ENCODE measurements at places on chromosomes 2 and 18.

GRCh38 chr2:98805412-98806171 lies 74.7 kb upstream of the MGAT4A start:
- no peak for DNase-seq

DNA sequence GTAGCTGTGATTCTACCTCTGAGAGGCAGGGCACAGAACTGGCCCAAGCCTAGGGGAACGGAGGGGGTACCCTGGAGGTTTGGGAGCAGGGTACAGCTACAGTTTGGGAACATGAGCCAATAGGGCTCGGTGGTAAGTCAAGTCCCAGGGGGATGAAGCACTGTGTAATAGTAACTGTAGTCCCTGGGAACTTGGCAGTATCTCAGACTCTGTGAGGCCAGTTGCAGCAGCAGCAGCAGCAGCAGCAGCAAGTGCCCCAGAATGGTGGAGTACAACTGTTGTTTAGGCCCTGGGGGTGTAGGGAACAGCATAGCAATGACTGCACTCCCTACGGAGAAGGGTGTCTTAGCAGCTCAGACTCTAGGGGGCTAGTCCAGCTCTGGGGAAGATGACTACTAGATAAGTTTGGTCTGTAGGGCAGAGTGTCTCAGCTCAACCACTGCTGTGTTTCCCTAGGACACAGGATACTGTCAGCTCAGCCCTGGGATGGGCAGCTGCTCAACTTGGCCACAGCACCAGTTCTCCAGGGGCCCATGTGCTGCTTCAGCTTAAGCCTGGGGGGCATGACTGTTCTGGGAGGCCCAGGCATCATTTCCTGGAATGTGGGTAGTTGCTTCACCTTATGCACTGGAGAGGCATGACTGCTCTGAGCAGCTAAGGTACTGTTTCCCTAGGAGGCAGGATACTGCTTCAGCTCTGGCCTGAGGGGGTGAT lies 20.5 kb downstream of the CARF start:
- DNase-seq: no peak

GRCh38 chr18:46169464-46169941 lies 65.3 kb downstream of the HAUS1 start:
- no peak for DNase-seq

DNA sequence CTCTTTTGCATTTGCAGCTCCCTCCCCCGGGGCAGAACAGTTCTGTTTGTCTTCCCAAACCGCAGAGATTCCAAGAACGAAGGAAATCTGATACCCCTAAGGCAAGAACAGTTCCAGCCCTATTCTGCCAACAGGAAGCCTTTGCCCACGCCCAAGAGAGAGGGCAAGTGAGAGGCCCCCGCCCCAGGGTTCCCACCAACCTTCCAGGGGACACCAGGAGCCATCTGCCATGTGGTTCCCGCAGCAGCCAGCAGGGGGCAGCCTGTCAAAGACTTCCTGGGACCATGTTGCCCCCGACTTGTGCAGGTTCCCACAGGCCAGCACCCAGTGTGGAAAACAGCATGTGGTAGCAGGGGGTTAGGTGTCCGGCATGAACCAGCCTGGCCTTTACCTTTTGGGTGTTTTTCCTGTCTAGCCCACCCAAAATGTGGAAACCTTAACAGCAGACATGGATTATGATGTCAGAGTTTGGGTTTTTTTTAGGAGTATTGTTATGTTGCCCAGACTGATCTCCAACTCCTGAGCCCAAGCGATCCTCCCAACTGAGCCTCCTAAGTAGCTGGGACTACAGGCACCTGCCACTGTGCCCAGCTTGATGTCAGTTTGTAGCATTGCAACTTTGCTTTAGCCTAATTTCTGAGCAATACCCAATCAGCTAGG lies 21.7 kb upstream of the EFHD1 start:
- DNase-seq: peak; percentile 70

GRCh38 chr2:45777996-45778719 lies 126.7 kb downstream of the PRKCE start:
- no peak for DNase-seq

DNA sequence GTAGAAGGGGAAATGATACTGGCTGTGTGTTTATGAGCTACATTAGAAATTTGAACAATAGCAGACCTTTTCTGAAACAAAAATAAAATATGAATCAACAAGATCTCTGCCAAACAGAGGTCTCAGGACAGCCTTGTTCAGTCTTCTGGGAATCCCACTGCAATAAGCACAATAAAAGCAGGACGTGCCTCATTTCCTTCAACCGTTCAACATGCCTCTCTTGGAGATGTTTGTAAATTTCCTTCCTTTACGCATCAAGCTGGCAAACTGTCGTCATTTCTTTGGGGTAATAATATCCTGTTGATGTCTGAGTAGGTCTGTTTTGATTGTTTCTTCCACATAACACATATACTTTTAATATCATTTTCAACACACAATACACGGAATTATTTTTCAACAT lies 77.2 kb downstream of the TCF4 start:
- no peak for DNase-seq

- DNase-seq: peak; percentile 73
These were observed 18.3 kb upstream of the ARHGAP15 start for GRCh38 chr2:143110758-143111428.

DNA sequence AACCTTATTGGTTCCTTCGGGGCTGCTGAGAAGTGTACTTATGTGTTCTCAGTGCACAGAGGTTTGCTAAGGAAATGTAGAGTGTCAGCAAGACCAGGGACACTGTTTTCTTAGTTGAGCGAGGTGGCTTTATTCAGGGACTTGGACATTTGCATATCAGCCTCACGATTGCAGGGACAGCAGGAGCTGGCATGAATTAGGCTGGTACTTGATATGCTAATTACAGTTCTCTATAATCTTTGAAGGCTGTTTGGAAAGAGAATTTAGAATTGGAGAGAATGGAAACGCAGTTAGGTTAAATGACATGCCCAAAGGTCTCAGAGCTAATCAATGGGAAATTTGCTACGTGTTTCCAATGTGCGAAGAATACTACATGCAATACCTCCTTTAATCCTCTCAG lies 18.7 kb upstream of the MTCL1 start:
- DNase-seq: no peak

GRCh38 chr18:31438402-31438801 lies 9.1 kb upstream of the DSG3 start:
- no peak for DNase-seq

DNA sequence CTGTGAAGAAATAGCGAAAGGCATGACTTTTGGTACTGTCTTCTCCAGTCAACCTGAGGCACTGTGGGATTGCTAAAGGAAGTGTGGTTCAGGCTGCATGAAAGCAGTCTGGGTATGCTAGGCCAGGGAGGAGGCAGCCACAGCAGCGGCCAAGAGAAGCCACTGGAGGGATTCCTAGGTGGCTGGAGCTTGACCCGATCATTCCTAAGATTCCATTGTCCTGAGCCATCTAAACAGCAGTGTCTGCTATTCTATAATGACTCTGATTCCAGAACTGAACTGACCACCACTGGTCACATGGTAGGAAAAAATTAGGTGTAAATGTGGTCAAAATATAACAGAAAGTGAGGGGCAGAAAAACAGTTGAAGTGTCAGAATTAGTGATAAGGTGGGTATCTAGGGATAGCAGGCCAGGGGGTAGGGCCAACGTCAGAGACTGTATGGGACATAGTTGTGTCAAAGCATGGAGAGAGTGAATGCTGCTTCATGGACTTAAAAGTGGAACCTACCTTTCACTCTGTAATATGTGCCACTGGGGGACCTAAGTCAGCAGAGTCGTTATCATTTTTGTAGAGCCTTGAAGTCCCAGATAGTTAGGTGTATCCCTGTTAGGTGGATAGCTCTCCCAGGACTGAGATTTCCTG lies 204.6 kb downstream of the CTNNA2 start:
- DNase-seq: no peak

Measured in activated CD4-positive, alpha-beta memory T cell treated with anti-CD3 and anti-CD28 coated beads, Interleukin-2, amount 10 ng/mL, durations not matched to agents 7 days and 5 days (primary cell).